ENCODE measurements at places on chromosomes 7 and 10.

DNA sequence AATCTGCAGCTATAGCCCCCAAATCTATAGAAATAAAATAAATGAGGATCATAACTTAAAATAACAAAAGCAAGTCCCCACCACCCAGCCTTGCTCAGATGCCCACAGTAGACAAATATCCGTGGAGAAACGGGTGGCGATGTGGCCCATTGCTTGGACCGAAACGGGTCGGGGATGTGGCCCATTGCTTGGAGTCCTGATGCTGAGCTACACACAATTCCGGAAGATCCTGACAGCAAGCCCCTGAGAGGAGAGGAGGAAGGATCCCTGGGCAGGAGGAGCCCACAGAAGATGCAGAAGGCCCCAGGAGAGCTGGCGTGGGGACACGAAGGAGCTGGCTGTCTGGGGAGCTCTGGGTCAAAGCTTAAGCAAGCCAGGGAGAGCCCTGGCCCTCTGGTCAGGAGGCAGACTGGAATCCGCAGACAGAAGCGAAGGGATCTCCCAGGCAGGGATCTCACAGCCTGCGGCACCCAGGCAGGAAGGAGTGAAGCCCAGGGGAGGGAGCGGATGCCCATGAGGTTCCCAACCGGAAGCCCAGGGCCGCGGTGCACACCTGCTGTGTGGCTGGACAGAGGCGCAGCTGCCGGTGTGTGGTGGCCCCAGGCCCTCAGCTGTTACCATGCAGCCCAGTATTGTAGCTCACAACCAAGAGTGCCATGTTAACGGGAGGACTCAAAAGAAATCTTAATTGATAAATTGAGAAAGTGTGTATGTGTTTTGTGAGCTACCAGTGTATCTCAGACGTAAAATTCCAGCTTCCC is 138.8 kb downstream of the ADARB2 start:
- no peak for DNase-seq

DNA sequence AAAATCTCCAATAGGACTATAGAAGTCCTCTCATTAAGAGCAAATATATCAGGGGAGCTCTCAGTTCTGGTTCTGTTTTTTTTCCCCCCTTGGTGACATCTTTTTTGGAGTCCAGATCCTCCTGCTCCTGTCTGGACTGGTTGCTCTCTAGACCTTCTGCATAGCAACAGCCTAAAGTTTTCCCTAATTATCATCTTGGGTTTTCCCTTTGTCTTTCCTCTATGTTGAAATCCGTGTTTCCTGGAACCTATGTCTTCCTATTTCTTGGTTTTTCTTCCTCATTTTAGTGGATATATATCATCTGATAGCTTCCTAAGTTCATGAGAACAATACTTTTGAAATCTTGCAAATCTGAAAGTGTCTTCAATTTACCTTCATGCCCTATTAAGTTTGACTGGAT is 29.7 kb upstream of the MTERF1 start:
- DNase-seq, result no peak

- no peak for DNase-seq
Observed at GRCh38 chr7:117176206-117176605, 146.7 kb downstream of the WNT2 start.

GRCh38 chr7:63104666-63105065 is 894.0 kb upstream of the ZNF722 start:
- DNase-seq, result no peak

- DNase-seq, result no peak
Observed at GRCh38 chr10:121860810-121861209, 67.0 kb downstream of the ATE1 start.

- DNase-seq, result no peak
Observed at GRCh38 chr7:120168066-120168465, 104.9 kb upstream of the KCND2 start.

DNA sequence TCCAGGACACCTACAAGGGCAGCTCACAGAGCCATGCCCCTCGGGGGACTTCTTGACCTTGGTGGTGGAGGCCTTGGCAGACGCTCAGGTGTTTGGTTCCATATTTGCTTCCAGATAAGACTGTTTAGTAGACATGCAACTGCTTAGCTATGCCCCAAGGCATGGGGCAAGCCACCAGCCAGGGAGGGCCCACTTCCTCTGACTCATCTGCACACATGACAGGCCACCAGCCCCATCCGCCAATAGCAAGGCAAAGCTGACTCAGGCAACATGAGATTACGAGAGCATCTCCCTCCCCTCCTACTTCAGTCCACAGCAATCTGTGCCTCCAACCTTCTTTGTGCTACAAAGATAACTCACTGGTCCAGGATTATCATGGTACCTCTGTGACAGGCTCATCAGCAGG is 54.9 kb downstream of the KCNMA1 start:
- DNase-seq, result no peak

DNA sequence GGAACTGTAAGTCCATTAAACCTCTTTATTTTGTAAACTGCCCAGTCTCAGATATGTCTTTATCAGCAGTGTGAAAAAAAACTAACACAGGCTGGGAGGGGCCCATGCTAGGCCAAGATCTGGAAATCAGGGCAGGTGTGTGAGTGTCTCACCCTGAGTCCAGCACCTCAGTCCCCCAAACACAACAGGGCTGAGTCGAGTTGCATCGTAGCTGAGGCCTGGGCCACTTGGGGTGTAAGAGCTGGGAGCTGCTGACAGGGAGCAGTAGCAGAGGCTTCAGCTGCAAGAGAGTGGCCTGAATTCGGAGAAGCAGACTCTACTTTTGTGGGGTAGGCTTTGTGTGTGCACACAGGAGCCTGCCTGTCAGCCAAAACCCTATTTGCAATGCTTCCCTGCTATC is 553.1 kb downstream of the PTPRN2 start:
- no peak for DNase-seq

- DNase-seq, result no peak
Observed at GRCh38 chr7:100372694-100373093, 593 bp upstream of the PILRA start.

- no peak for DNase-seq
Observed at GRCh38 chr10:85604136-85604725, 762.4 kb downstream of the GRID1 start.

GRCh38 chr10:88036126-88036525 is 172.7 kb downstream of the PTEN start:
- DNase-seq, result no peak

- DNase-seq, result no peak
Observed at GRCh38 chr7:24572016-24572392, 1.2 kb upstream of the PALS2 start.

- no peak for DNase-seq
Observed at GRCh38 chr10:80322158-80322557, 32.7 kb upstream of the MAT1A start.

GRCh38 chr7:45145881-45146280 is 11.7 kb upstream of the RAMP3 start:
- DNase-seq, result no peak

- DNase-seq, result no peak
Observed at GRCh38 chr7:101945034-101945758, 127.8 kb downstream of the CUX1 start.

DNA sequence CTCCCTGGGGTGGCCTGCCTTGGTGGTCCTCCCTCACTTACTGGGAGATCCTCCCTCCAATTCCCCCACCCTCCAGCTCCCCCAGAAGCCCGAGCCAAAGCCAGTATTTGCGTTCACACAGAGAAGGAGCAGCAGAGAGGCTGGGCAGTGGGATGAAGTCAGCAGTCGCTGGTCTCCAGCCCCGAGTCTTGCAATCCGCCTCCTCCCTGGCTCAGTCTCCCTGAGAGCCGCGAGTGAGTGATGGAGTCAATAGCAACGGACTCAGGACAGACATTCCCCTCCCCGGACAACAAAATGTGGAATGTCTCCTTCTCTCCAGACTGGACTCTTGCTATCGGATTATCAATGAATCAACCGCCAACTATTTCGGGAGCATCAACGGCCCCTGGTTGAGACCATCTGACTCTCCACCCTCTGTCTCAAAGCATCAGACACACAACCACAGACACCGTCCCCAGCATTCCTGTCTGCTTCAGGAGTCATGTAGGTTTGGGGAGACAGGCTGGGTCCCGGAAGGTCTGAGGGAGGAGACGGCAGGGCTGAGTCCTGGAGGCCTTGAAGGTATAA is 178.4 kb downstream of the SH3PXD2A start:
- no peak for DNase-seq

DNA sequence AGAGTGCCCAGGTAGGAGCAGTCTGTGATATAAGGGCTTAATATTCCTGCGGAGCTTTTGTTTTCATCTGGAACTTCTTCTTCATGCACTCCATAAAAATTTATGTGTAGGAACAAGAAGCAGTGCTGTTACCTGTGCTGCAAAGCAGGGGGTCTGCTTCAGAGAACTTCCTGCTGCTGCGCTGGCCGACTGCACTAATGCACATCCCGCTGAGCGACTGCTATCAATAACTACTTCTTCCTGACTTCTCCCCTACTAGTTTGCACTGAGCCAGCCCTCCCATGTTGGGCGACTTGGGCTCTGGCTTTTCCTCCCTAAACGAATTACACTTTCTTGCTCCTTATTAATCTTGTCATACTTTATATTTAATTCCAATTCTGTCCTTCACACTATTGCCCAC is 150.3 kb downstream of the NEBL start:
- no peak for DNase-seq

GRCh38 chr10:93106631-93107072 is 33.0 kb downstream of the CYP26A1 start:
- no peak for DNase-seq

- no peak for DNase-seq
Observed at GRCh38 chr10:78492424-78492823, 458.8 kb downstream of the RPS24 start.

DNA sequence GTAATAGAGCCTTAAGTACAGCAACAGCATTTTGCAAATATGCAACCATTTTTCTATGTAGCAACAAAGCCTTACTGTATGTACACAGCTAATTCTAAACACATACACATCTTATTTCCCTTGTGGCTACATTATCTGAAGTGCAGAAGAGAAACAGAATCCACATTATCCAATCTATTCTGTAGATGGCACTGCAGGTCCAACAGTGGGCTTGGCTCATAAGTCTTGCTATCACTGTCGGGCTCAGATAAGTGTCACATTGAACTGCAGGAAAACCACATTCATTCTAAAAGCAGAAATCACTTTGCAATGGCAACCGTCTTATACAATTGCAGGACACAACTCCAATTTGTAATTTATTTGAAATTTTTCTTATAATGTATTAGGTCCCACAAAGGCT is 109.8 kb upstream of the NOBOX start:
- no peak for DNase-seq

GRCh38 chr7:150368884-150369747 is 494 bp downstream of the REPIN1 start:
- DNase-seq, result peak; percentile 69

DNA sequence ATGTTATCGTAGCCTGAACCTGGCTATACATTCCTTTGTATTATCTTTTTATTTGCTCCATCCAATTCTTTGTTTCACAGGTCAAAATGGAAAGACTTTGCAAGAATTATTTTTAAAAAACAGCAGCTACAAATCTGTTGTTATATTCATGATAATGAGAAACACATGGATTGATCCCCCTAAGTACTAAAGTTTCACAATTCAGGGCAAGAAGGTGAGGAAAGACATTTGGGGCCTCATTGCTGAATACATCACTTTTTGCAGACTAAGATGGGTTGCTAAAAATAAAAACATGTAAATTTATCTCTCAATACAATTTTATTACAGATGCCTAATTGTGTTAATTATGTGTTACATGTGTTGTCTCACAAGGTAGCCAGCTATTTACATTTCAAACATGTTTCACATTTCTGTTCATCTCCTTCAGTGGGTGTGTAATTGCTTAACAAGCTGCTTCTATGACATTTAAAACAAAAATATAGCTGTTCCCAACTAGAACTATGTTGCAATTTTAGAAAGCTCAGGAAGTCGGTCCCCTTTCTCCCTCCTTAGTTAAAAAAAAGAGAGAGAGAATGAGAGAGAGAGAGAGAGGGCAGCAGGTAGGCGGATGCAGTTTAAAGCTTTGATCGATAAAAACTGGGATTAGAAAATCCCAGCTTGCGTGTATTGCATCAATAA is 606.3 kb upstream of the FZD8 start:
- DNase-seq, result no peak

- DNase-seq, result no peak
Observed at GRCh38 chr7:2279896-2280295, 34.3 kb downstream of the SNX8 start.

- no peak for DNase-seq
Observed at GRCh38 chr10:11831520-11831951, 8.4 kb downstream of the PROSER2 start.

DNA sequence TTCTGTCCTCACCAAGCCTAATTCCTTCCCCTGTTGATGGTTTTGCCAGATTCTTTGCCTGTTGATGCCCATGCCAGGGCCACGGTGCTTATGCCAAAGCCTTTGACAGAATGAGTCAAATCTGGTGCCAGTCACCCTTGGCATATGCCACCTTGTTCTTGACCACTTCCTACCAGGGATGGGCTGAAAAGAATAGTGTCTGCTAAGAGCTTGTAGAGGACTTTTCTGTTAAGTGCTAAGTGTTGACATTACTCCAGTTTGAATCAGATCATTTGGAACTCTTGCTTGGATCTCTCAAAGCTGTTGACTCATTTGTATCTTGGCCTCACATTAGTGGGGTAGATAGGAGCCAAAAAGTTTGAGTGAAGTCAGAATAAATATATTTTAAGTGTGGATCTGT is 661.2 kb downstream of the AUTS2 start:
- no peak for DNase-seq

DNA sequence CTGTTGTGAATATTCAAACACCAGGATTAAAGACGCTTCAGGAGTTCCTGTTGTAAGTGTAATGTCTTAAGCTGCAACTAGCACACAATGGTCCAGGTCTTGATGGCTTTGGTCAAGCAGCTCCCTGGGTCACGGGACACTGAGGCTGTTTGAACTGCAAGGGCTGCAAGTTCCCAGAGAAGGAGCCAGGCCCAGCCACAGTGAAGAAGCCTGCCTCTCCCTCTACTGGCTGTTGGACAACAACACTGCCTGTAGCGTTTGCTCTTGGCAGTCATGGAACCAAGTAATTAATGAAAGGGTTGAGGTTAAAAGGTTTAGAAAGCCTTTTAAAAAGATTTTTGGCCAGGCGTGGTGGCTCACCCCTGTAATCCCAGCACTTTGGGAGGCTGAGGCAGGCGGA is 31.9 kb upstream of the GUSB start:
- DNase-seq, result no peak

- DNase-seq, result no peak
Observed at GRCh38 chr7:77473229-77474005, 57.3 kb upstream of the GSAP start.

GRCh38 chr10:71312811-71313789 is 6.0 kb upstream of the SLC29A3 start:
- no peak for DNase-seq

DNA sequence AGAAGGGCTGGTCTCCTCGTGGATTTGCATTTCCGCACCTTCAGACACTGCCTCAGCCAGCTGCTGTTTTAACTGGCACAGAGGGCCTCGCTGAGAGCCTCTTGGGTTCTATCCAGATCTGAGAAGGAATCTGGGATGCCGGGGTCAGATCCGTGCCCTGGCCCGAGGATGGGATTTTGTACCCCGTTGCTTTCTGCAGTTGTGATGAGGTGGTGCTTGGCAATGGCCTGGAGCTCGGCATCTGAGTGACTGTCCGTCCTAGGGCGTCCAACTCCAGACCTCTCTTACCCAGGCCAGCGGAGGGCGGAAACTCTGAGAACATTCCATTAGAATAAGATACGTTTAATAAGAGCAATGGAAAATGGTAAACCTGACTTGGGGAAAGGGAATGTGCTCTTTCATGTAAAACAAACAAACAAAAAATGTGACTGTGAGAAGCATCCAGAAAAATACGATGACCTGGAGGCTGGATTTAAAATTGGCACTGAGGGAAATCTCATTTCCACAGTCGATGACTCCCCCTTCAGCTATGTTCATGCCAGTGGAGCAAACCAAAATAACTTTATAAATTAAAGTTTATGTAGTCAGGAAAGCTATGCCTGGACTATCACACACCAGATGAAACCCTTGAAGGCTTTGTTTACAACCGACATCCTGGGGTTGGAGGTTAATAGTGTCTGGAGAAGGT is 39.6 kb downstream of the GRK5 start:
- no peak for DNase-seq
